ENCODE measurements at places on chromosomes 7 and 10.

DNA sequence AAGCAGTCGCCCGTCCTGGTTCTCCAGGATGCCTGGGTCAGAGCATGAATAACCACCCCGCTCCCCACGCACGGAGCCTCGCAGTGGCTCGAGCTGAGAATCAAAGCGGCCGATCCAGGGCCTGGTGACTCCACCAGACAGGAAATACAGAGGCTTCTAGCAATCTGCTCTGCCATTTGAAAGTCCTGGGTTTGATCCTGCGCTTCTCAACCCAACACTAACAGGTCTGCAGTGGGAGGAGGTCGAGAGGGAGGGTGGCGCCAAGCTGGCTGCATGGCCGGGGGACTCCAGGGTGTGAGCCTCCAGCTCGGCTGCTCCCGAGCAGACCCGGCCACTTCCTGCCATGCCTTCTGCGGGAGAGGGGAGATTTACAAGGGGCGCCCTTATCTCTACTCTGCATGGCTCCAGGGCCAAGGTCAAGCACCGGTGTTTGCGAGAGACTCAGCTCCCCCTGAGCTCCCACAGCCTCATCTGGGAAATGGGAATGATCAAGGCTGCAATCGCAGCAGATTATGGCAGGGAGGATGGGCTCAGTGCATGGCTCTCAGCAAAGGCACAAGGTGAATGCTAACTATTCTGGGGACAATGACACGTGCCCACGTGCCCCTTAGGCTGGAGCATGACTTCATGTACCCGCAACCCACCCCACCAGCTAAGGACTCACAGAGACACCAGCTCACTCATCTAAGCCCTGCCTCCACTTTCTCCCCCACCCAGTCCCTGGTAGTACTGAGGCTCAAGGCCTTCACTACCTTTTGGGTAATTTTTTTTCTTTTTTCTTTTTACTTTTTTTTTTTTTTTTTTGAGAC is 73.9 kb upstream of the TNRC18 start:
- DNase-seq = no peak

DNA sequence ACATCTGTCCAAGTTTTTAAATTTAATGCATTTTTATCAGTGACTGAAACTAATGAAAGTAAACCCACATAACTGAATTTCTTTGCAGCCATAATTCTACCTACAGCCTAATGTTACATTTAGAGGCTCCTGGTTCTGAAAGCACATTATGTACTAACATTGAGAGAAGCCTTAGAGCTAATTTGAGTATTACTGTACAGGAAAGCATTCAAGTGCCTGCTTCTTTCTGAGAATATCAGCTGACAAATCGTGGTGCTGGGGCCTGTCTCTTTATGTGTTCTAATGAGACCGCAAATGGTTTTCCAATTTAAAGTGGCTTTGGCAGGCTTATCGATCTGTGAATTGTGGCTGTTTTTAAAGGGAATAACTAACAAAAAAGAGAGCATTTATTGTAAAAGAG is 32.3 kb upstream of the DGKB start:
- no peak for DNase-seq

GRCh38 chr10:44178856-44179255 is 206.0 kb downstream of the CXCL12 start:
- DNase-seq = no peak

DNA sequence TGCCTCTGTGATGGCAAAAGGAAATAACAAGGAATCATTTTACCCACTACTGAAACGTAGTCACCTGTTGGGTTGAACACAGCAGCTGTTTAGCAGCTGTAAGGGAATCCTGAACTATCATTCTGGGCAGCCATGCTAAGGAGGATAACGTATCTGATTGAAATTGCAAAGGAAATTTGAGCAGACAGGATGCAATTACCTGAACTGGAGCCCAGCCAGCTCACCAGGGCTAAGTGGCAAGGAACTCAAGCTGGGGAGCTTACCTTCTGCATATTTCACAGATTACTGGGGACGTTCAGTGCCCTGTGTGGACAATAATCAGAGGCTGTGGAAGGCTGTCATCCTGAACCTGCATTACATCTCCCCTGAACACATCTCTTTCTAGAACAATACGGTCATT is 650.5 kb downstream of the SORCS3 start:
- no peak for DNase-seq

DNA sequence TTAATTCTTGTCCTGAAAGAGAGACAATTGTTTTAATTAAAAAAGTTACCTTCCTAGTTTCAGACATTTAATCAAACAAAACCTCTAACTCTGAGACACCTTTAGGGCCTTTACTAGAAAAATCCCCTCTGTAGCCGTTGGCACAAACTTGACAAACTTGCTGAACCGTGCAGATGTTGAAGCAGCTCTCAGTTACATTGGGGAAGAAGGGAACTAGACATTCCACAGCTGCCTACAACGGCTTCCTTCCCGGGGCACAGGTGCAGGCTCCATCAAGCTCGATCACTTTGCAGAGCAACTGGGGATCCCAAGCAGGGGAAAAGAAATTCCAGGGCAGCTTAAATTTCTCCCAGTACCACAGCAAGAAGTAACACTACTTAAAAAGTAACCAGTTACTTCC is 141.3 kb downstream of the SKAP2 start:
- no peak for DNase-seq

DNA sequence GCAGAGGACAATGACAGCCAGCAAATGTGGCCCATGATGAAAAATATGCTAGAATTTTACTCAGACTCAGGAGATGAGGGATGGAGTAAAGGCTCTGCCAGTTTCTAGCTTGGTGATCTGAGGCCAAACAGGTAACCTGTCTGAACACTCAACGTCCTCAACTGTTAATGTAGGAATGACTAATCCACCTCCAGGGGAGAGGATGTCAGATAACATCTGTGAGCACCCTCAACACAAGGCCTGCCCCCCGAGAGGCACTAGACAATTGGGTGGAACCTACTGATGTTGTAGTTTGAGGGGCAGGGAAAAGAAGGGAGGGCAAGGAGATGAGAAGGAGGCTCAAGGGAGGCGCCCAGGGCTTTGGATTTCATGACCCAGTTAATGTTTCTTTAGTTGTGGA is 445.1 kb downstream of the PLXNA4 start:
- no peak for DNase-seq

DNA sequence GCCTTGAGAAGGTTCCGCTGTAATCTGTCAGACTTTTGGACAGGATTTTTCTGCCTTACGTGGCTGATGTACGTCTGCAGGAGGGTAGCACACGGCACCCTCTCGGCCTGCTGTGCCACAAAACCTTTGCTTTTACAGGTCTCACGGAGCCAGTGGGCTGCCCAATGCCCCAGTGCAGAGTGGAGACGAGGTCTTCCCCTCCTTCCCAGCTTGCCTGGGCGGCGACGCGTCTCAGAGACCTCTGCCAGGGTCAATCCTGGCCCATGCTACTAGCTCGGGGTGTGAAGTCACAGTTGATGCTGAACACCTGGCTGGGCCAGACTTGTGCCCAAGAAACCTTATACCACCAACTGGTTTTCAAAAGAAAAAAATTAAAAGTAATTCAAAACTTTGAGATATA is 526.4 kb downstream of the DNAJB6 start:
- no peak for DNase-seq

DNA sequence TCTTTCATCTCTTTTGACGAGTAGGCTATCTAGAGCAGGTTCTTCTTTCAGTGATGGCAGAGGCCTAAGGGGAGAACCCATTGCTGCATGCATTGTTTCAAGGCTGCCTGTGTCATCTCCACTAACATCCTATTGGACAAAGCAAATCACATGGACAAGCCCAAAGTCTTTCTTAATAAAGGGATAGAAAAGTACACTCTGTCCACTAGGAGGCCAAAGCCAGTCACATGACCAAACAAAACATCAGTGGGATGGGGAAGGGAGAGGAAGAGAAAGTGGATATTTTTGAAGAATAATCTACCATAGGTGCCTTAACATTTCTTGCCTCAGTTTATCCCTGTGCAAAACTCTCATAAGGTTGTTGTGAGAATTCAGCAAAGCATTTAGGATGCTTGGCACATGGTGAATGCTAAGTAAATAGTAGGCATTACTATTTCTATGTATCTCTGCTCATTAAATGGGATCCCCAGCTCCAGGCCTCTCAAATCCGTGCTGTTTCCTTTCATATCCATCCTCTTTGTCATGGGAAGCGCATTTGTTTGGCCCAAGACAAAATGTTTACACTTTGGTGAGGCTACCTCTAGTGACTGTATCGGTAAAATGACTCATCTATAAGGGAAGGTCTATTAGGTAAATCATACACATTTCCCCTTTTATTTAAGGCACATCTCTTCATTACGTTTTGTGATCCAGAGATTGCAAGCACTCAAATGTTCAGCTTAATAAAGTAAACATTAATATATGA is 16.7 kb upstream of the CADPS2 start:
- DNase-seq = no peak

- no peak for DNase-seq
Measured at GRCh38 chr10:132452651-132453469, 55.9 kb downstream of the PWWP2B start.

DNA sequence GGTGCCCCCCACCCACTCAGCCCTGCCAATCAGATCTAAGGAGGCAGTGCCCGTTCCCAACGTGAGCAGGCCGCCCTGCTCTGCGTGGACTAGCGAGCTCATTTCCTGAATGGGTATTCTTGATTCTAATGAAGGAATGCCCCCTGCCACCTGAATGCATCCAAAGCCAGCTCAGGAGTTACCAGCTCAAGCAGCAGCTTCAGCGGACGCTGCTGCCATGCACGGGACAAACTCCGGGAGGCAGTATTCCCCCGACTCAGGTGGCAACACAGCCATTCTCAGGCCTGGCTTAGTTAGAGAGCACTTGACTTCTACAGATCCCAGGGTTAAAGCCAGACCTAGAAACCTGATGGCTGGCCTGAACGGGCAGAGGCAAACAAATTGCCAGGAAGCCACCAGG is 25.8 kb downstream of the PSAP start:
- DNase-seq = no peak

DNA sequence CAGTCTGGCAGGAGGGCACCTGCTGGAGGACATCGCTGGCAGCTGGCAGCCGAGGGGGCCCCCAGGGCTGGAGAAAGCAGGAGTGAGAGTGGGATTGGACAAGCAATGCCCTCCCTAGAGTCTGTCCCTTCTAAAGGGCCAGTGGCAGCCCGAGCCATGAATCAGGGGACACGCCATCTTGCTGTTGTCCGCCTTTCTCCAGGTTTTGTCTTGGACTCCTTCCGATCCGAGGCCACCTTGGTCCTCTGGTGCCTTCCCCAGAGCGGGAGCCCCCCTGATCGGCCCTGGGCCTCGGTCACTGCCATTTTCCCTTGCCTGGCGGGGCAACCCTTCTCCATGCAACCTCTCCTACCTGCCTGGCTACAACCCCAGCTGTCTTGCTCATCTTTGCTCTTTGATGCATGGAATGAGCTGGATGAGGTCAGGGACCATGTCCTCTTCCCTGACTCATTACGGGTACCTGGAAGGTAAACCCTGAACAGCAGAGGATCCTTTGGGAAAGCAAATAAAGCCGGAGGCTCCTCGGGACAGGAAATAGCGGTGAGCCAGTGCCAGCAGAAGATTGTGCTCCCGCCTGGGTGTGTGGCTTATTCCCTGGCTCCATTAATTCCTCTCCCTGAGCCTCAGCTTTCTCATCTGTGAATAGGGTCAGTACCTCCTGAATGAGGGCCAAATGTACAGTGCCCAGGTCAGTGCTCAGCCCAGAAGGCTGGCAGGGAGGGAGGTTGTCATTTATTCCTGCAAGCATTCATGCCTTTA is 112.0 kb downstream of the GRK5 start:
- no peak for DNase-seq

DNA sequence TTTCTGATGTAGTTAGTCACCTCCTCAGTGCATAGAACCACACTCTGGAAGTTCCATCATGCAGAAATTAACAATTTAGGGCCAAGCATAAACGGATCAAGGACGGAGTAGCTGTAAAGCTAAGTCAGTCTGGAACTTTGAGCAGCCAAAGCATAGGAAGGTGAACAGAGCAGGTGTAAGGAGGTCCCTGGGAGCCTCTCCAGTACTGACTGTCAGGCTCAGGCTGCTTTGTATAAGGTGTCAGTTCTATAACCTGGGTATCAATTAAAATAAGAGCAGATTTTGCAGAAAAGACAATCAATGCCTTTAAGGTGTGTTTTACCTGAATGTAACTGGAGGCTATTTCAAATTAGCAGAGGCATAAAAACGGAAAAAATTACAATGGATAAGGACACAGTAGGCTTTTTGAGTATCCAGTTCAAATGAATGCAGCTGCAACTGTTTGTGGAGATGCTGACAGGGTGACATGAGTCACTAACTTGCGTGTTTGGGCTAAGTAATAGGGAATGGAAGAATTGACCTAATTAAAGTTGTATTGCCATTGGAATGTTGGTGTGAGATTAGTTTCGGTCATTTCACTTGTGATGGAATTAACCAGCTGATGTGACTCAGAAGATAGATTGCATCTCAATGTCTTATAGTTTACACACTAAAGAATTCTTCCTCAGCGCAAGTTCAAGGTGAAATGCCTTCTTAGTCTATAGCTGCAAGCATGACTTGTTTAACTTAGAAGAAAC is 417.9 kb upstream of the CNTNAP2 start:
- no peak for DNase-seq

GRCh38 chr10:97708976-97709946 is 4.3 kb upstream of the MARVELD1 start:
- no peak for DNase-seq

DNA sequence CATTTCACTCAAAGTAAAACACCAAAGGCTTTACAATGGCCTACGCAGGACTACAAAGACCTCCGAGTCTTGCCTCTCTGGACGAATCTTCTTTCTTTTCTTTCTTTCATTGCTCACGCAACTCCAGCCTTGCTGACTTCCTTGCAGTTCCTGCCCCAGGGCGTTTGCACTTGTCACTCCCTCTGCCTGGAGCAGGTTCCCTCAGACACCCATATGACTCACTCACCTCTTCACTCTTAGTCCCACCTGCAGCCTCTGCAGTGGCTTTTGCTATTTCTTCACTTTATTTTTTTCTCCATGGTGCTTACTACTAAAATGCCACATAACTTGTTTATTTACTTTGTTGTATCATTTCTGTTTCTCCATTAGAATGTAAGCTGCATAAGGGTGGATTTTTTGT is 33.1 kb downstream of the GHRHR start:
- DNase-seq = no peak

DNA sequence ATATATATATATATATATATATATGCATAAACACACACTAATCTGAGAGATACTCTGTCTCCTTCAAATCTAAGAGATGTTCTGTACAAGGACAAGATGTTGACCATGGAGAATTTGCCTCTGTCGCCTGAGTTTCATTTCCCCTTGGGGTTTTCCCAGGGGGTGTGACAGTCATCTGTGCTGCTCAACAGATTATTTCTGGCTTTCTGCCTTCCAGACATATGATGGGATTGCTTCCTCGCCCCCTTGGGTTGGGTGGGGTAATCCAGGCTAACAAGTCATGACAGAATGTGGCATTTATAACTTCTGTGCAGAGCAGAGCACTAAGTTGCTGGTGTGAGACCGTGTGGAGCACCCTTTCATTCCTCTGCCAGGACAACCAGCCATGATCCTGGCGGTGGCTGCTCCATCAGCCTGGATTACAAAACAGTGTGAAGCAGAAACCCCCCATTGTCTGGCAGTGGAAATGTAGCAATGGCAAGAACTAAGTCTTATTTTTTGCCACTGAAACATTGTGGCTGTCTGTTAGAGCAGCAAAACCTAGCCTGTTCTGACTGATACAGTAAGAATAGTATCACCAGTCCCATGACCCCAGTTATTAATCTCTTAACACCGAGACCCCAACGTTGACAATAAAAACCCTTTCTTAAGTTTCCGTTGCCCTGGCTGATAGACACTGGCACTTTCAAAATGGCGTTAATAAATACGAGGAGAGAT is 13.7 kb upstream of the USP6NL start:
- DNase-seq = no peak

GRCh38 chr10:20481054-20481453 is 416.1 kb downstream of the NEBL start:
- DNase-seq = no peak

Measured in iPS DF 19.7 (cell line).